ENCODE measurements at places on chromosomes 6 and 20.
A peak's percentile ranks its signal among the peaks of the same experiment; 100 is the strongest.

GRCh38 chr20:10857352-10858070 lies 183.7 kb upstream of the JAG1 start:
- DNase-seq: no peak

DNA sequence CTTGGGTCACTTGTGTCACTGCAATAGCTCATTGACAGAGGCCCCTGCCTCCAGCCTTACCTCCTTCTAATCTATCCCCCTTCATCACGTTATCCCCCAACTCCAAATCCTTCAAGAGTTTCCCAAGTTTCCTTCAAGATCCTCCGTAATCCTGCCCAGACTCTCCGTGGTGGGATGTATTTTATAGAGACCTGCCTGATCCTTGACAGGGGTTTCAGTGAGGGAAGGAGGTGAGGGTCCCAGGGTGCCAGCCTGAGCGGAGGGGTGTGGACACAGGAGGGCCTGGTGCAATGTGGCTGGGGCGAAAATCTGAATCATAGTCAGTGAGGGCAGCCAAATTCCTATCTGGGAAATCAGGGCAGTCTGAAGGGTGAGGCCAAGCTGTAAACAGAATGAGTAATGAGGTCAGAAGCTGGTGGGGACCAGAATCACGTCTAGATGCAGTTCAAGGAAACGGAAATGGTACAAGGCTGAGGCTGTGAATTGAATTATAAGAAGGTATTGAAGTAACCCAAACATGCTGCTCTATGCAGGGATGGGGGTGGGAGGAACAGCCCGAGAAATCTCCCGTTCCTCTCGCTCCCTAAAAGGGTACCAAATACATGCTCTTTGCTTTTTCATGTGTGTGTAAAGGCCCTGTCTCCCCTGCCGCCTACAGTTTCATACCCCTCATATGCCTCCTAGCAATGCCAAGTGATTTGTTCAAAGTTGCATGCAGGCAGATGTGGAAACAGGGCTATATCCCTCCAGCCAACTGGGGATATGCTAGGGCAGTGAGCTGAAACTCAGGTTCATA lies 35.4 kb upstream of the PIM1 start:
- peak; percentile 79 for DNase-seq

DNA sequence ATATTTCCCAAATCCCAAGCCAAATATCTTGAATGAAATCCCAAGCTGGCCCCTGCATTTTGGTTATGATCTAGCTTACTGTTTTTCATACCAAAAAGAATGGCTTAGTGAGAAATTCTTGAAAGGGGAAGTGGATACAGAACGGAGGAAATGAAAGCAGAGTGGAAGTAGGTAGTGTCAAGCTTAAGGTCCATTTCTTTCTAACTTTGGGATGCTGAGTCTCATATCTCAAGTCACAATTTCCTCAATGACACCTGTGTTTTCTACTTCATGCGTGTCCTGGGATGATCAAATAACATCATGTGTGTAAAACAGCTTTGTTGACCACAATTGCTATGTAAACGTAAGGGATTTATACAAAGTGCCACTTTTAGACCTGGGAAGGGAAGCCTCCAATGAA lies 238.8 kb upstream of the SLC35B3 start:
- DNase-seq: no peak

DNA sequence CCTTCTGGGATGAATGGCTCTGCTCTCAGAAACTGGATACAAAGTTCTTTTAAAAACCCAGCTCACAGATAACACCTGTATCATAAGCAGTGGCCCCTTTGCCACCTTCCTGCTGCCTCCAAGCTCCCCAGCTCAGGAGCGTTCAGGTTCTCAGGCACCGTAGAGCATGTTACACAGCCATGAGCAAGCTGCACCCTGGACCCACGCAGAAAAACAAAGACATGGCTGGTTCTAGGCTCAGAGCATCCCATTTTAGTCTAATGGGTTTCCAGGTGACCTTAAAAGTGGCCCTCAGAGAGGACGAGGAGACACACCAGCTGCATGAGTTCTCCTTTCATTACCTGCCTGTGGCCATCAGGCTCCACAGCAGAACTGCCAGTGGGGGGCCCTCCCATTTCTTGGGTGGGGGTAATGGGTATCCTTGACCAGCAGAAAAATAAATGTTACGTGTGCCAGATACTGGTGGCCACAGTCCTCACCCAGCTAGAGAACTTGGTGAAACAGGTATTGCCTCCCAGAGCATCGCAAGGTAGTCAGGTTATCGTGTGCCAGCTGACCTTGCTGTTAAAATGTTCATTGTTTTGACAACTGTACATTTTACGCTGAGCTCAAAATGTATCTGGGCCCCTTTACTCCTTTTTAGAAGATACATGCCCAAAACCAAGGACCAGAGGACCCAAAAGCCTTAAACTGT lies 7.5 kb downstream of the PSMA7 start:
- no peak for DNase-seq

DNA sequence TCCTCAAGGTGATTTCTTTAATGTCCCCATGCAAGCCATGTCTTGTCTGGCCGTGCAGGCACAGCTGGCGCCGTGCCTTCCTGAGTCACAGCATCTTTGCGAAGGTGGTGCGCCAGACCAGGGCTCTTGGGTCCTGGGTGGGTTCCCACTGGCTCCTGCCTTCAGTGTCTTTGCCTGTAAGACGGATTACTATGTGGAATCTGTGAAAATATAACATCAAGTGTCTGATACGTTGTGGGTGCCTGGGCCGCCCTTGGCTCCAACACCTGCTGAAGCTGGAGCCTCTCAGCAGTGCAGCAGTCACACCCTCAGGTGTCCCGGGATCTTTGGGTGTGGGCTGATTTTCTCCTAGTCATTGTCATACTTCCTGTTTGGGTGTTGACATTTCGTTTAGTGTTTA lies 3.2 kb downstream of the OSBPL2 start:
- no peak for DNase-seq

DNA sequence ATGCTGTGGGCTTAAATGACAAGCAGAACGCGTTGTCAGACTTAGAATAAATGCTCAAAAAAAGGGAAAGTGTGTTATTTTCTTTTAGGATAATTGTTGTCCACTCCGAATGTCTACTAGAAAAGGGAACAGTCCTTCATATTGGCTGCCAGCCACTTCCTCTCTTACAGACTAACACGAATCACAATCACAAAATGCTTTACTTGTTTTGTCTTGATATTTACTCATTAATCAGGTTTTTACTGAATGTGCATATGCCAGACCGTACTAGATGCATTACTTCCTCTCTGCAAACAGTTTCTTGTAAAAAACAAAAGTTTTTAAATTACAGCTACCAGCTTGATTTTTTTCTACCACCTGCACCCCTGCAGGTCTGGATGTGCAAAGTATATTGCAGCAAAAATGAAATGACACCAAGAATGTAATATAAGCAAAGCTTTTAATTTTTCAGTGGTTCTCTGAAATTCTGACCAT lies 821 bp downstream of the DHX35 start:
- DNase-seq: no peak

GRCh38 chr6:28814032-28814976 lies 109.5 kb downstream of the TRIM27 start:
- no peak for DNase-seq

DNA sequence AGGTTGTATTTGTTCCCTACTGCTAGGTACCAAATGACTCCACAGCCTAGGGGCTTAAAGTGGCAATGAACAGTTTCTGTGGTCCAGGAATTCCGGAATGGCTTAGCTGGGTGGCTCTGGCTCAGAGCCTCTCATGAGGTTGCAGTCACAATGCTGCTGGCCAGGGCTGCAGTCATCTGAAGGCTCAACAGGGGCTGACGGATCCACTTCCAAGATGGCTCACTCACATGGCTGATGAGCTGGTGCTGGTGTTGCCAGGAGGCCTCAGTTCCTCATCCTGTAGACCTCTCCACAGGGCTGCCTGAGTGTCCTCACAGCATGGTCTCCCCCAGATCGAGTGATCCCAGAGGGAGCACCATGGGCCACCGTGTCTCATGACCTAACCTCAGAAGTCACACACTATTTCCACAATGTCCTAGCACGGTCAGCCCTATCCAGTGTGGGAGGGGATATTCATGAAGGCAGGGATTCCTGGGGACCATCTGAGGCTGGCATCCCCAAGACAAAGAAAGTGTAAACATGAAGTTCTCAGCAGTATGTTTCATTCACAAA lies 19.0 kb upstream of the BPI start:
- no peak for DNase-seq

GRCh38 chr6:118875672-118876071 lies 18.3 kb upstream of the ASF1A start:
- no peak for DNase-seq

DNA sequence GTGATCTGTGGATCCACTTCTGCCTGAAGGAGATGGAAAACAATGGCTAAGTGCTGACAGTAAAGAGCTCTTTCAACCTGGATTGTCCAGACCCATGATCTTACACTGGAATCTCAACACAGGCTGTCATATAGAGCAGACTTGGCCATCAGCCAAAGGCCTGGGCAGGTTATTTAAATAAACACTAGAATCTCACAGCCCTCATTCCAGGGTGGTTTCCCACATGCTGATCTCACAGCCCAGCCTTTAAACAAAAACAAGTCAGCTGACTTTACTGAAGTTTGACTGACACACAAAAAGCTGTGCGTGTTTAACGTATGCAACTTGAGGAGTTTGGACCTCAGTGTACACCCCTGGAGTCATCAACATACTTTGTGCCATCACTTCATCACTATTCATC lies 28.4 kb downstream of the SYNDIG1 start:
- no peak for DNase-seq

GRCh38 chr6:145529582-145529981 lies 205.7 kb downstream of the EPM2A start:
- no peak for DNase-seq

DNA sequence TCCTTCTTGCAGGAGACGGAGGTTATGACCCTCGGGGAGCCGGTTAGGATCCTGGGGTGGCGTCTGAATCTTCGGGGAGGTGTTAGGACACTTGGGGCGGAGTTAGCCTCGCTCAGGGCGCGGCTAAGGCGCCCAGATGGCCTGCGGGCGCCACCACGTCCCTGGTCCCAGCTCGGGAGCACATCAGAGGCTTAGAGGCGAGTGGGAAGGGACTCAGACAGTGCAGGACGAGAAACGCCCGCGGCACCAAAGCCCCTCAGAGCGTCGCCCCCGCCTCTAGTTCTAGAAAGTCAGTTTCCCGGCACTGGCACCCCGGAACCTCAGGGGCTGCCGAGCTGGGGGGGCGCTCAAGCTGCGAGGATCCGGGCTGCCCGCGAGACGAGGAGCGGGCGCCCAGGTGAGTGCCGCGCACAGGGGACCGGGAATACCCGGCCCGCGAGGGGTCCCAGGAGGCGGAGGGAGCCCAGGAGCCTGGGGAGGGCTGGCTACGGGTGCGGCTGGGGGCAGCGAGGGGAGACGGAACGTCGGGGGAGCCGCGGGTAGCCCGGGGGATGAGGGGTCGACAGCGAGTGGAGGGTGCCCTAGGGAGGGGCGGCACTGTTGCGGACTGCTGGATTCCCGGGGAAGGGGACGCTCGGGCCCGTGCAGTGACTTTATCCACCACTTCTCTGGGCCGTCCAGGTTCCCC lies at the start of gene HCK:
Gene HCK, plus strand, starts transcription at position 153 of the 688 bp plus-strand sequence.
- no peak for DNase-seq

DNA sequence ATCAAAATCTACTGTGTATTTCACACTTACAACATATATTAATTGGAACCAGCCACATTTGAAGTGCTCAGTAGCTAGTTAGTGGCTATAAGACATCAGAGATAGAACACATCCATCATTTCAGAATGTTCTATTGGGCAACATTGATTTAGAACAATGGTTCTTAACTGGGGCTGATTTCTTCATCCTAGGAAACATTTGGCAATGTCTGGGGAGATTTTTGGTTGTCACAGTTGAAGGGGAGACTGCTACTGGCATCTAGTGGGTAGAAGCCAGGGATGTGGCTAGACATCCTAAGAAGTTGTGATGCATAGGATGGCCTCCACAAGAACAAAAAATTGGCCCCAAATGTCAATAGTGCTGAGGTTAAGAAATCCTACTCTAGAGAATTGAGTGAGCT lies 132.5 kb downstream of the OLIG3 start:
- DNase-seq: no peak

GRCh38 chr20:53099856-53100255 lies 127.7 kb downstream of the TSHZ2 start:
- no peak for DNase-seq

DNA sequence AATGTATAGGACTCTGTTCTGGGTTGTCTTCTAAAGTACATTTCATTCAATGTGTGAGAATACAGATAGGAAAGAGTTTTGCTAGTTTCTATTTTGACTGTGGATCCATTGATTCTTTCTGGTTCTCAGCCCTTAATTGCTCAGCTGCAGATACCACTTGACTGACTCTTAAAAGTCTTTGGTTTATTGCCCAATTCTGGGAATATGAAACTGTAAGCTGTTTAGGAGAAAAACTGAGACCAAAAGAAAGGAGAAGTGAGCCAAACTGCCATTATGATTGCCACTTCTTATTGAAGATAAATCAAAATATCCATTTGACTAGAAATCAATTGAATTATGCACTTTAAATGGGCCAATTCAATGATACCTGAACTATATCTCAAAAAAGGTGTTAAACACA lies 211.4 kb downstream of the ESR1 start:
- DNase-seq: no peak

- no peak for DNase-seq
Observed at GRCh38 chr6:112600168-112600567, 253.0 kb downstream of the RFPL4B start.

Data from SW 1271 (cell line).